T-helper 22 cell (primary cell): ENCODE measurements at places on chromosomes 16 and 17.

DNA sequence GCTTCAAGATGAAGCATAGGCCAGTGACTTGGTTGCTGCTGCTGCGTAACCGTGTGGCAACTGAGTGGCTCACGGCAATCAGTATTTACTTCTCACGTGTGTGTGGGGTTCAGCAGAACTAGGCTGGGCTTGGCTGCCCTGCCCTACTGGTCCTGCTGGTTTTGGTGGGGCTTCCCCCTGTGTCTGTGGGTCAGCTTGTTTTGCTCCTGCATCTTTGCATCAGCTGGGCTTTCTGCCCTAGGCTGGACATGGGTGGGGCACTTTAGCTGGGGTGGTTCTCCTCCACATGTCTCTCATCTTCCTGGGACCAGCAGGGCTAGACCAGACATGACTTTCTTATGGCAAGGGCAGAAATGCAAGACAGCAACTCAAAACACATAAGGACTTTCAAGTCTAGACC is 550.5 kb downstream of the MAF start:
- DNase-seq = no peak

DNA sequence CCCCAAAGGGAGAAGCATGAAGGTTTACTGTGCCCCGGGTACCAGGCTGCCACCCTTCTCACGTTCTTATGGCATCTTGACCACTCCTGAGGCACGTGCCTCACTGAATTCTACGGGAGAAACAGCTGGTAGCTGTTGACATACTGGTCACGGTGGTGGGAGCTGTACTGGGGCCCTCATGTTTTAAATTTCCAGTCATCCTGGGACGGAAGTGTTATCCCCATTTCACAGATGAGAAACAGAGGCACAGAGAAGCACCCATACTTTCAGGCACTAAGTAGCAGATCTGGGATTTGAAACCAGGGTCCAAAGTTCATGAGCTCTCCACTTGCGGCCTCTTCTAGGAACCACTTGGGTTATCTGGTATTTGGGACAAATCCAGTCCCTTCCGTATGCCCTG is 26.3 kb upstream of the DOC2B start:
- DNase-seq = no peak

DNA sequence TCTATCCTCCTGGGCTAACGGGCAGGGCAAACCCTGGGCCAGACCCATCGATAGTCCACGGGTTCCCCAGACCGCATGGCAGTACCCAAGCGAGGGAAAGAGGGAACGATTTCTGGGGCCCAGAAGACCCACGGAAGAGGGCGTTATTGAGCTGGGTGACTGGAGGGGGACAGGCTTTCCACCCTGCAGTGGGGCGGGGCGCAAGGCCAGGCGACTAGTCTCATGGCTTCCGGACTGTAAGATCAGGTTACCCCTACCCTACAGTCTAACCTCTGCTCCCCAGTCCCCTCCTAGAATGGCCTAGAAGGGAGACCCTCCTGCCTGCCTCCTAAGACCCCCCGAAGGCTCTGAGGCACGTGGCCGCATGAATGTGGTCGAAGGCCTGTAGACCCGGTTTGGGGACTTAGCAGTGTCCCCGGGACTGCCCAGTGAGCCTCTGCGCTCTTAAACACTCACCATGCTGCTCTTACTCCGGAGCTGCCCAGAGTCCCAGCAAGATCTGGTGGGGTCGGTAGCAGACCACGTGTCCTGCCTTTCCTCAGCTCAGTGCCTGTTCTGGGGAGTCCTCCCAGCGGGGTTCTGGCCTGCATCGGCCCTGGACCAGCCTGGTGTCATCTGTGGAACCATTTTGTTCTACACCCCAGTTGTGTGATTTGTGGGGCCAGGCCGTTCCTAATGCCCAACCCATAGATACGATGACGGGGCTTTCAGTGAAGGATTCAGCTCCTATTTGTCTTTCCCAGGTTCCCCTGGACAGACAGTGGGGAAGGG is 13.2 kb upstream of the AURKB start:
- DNase-seq = peak; percentile 18

DNA sequence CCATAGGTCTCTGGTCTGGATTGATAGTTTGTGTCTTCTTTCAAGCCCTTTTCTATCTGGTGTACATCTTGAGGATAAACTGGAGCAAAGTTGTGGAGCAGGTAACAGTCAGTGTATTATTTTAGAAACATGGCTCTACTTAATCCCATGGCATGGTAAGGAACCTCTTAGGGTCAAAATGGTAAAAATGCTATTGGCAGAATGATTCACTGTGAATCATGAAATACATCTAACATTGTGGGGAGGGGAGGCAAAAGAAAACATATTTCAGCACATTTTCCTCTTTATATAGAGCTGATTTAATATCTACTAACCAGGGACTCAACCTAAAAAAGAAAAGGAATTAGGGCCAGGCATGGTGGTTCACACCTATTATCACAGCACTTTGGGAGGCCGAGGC is 17.9 kb upstream of the ALDH3A2 start:
- DNase-seq = no peak

DNA sequence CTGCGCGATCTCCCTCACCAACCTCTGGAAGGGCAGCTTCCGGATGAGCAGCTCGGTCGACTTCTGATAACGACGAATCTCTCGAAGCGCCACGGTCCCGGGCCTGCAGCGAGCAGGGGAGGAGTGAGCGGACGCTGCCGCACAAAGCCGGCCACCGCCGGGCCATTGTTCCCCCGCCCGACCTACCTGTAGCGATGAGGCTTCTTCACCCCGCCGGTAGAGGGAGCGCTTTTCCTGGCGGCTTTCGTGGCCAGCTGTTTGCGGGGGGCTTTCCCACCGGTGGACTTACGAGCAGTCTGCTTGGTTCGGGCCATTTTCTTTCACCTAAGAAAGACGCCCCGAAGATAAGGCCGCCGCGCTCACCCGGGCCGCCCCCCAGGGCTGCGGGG is 5.8 kb upstream of the UNK start:
- DNase-seq = peak; percentile 57

GRCh38 chr16:89572073-89572484 is 3.5 kb upstream of the CPNE7 start:
- no peak for DNase-seq

DNA sequence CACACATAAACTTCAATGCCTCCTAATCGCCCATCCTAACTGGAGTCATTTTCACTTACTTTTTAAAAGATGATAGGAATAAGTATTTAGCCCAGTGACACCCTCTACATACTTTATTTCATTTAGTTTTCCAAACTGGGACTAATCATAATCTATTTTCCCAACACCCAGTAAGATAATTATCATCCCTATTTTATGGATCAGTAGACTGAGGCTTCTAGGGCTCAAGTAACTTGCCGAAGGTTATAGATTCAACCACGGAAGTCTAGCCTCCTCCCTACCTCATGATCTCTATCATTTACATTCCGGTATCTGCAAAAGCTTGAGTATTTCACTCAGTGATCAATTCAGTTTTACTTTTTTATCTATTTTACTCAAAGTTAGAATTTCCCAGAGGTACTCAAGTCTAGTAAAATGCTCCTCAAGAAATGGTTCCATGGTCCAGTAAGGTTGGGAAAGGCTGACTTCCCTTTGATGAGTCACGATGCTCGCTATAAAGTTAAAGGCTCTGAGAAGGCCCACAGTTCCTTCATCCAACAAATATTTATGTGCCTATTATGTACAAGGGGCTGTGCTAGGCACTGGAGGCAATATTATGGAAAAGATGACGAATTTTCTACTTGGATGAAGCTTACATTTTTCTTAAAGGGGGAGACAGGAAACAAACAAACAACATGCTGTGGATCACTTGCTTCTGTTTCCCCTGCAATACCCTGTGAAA is 75.1 kb downstream of the TOX3 start:
- no peak for DNase-seq

- no peak for DNase-seq
These were observed 434.1 kb downstream of the CDH11 start for GRCh38 chr16:64687786-64688185.

GRCh38 chr16:70453892-70454221 is 538 bp upstream of the FCSK start:
- no peak for DNase-seq

- DNase-seq = no peak
These were observed 43.3 kb upstream of the CBFA2T3 start for GRCh38 chr16:89020068-89020924.

DNA sequence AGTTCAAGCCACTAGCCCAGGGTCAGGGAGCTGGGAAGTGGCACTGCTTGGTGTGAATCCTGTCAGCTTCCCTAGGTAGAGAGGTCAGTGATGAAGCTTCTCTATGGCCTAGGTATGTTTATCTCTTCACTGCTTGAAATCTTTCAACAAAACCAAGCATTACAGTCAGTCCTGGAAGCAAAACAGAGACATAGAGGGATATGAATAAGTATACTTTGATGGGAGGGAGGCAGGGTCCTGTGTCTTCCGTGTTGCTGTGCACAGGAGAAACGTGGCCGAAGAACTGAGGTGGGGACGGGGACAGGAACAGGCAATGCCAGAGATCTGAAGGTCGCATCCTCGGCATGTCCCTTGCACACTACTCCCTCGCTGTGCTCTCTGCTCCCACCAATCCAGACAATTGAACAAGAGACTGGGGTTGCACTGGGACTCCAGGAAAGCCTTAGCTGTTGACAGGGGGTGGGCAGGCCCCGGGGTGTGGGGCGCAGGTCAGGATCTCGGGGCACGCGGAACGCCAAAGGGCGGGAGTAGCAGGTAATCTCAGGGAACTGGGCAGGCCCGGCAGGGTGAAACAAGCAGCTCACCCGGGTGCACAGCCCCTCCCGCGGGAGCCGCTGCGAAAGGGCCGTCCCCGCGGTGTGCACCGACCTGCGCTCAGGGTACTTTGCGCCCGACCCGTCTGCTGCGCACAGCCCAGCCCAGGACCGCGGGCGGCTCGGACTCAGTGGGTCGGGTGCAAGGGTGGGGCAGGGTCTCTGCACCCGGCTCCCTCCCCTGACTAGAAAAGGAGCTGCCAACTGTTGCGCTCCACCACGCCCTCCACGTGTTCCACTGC is at the start of gene MT1H:
TSS of gene MT1H (plus strand) at position 810 of the 835 bp plus-strand sequence. CDS start 71 bp downstream, outside the sequence.
- DNase-seq = no peak

- no peak for DNase-seq
These were observed 3.5 kb upstream of the ACSM3 start for GRCh38 chr16:20760346-20760745.

GRCh38 chr16:85613604-85614337 is 649 bp downstream of the GSE1 start:
- DNase-seq = no peak

- DNase-seq = no peak
These were observed 641 bp downstream of the SBK1 start for GRCh38 chr16:28292731-28293600.

DNA sequence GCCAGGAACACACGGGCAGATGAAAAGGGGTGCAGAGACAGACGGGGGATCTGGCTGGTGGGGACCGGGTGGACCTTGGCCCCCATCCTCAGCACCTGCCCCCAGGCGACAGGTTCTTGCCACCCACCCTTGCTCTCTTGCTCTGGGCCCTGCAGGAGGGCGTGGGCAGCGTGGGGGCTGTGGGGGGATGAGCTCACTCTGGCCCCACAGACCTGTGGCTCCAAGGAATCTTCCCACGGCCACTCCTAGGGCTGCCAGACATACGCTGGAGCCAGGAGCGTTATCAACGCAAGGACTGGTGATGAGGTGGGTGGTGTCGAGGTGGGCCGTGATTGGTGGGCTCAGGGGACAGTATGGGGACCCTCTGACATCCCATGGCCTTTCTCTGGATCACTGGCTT is 6.3 kb downstream of the CTRB1 start:
- no peak for DNase-seq

DNA sequence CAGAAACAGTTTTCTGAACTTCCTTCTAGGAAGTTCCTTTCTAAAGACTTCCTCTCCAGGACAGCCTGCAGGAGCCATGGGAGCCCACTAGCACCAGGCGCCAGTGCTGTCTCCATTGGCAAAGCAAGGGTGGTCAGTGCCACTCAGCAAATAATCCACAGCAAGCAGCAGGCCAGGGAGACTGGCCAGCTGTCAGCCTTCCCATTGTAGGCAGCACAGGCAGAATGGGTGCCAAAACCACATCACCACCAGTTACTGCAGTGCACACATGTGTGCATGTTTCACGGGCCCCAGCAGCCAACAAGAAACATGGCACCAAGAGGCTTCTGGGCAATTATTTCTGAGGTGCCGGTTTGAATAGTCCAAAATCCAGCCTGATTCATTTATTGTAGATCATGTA is 26.7 kb downstream of the DNASE1 start:
- DNase-seq = no peak

- DNase-seq = no peak
These were observed 7.4 kb downstream of the ADAD2 start for GRCh38 chr16:84198401-84198800.

DNA sequence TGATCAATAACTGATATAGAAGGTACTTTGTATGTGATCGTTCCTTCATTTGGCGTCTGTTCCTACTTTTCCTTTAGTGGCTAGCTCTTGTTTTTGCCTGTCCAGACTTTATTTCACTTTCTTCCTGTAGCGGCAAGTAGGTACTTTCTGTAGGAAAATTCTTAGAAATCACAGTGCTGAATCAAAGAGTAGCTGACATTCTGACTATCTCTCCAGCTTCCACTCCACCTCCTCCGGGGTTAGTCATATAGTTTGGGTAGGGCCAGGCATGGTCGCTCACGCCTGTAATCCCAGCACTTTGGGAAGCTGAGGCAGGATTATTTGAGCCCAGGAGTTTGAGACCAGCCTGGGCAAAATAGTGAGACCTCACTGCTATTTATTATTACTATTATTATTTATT is 29.9 kb upstream of the PAFAH1B1 start:
- no peak for DNase-seq

GRCh38 chr16:26447570-26447969 is 619.2 kb upstream of the C16orf82 start:
- DNase-seq = no peak

DNA sequence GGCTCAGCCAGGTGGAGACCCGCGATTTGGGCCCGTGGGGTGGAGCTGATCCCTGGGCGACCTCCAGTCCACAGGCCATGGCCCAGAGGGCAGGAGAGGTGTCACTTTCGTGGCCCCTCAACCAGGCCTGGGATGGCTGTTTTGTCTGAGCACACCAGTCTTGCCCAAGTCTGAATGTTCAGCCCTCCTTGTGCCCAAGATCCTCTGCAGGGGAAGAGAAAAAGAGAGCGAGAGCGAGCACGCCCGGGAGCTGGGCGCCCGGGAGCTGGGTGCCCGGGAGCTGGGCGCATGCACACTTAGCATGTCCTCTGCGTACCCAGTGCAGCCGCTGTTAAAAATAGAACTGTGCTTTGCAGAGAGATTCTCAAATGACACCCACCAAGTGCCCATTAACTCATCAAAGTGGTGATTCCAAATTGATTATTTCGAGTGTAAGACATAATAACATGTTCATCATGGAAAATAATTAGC is 403.3 kb upstream of the TNRC6C start:
- DNase-seq = no peak
